ENCODE measurements at places on chromosomes 16 and 17. TPM values are rescaled to one million over a fixed set of nuclear protein-coding genes. Genes with fewer than 3 reads are reported as not detected.

The GLYR1 gene
- 69.6 TPM for total RNA-seq

The ST6GALNAC1 gene
- not detected for total RNA-seq

The KRTAP2-2 gene
- not detected for total RNA-seq

The CPNE7 gene
- total RNA-seq = 7.8 TPM

The NPIPA3 gene
- total RNA-seq = 0.33 TPM

The NLRC5 gene
- 10.5 TPM for total RNA-seq

The ALOX15 gene
- total RNA-seq = not detected

The CDH11 gene
- total RNA-seq = 73.2 TPM

The EME2 gene
- total RNA-seq = 14.0 TPM

The FBXW10B gene
- total RNA-seq = 0.98 TPM

The PRSS21 gene
- total RNA-seq = 1.2 TPM

The PIK3R5 gene
- not detected for total RNA-seq

The SLC2A4 gene
- 0.33 TPM for total RNA-seq

The KCNJ16 gene
- total RNA-seq = 0.57 TPM

The LGALS9C gene
- not detected for total RNA-seq

The KRTAP9-4 gene
- not detected for total RNA-seq

The SNAI3 gene
- total RNA-seq = 0.33 TPM

The POLG2 gene
- 8.8 TPM for total RNA-seq

The CTF1 gene
- 0.19 TPM for total RNA-seq

The MAPT gene
- total RNA-seq = under 0.01 TPM

The CHST6 gene
- 1.1 TPM for total RNA-seq

The DLX3 gene
- total RNA-seq = not detected

The CCDC40 gene
- 1.6 TPM for total RNA-seq

Data from vein endothelial cell (primary cell).